RPMI8226 (cell line): ENCODE measurements at places on chromosomes 12 and 14.
A peak's percentile ranks its signal among the peaks of the same experiment; 100 is the strongest.

- DNase-seq, result no peak
Observed at GRCh38 chr12:95173392-95174251, 43.6 kb downstream of the FGD6 start.

DNA sequence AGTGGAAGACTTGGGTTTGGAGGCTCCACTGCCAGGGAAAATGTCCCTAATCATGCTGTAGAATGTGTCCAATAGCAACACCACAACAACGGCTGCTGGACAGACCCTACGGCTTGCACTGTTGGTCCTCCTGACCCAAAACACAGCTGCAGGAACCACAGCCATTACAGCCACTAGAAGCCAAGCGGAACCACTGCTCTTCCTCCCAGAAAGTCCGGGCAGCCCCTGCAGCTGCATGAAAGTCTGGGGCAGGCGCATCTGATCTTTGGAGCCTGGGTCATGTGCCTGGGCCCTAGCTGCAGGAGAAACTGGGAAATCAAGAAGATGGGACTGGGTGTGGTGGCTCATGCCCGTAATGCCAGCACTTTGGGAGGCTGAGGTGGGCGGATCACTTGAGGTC is 124.7 kb upstream of the METAP2 start:
- no peak for DNase-seq

DNA sequence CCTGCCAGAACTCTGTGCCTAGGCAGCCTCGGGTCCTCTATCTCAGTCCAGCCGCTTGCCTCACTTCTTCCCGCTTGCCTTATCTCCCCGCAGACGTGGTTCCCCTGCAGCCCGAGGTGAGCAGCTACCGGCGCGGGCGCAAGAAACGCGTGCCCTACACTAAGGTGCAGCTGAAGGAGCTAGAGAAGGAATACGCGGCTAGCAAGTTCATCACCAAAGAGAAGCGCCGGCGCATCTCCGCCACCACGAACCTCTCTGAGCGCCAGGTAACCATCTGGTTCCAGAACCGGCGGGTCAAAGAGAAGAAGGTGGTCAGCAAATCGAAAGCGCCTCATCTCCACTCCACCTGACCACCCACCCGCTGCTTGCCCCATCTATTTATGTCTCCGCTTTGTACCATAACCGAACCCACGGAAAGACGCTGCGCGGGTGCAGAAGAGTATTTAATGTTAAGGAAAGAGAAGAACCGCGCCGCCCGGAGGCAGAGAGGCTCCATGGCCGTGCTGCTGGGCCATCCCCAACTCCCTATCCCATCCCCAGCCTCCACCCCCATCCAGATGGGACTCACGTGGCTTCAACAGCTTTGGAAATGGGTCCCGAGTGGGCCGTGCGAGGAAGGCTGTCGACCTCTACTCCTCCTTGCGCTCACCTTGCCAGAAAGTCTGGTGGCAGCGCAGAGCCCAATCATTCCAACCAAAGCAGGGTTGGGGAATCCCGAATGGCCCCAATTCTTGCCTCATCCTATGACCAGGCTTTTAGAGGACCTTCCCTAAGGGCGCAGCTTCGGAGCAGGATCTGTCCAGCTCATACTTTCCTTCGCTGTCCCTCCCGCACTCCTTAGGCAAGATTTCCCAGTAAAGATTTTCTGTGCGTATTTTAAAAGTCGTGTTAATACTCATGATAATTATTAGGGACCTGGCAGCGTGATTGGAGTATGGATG is 6.5 kb downstream of the HOXC13 start:
- no peak for DNase-seq

- no peak for DNase-seq
Observed at GRCh38 chr14:66247662-66248193, 238.4 kb upstream of the CCDC196 start.

GRCh38 chr12:113891739-113892520 is 74.2 kb downstream of the RBM19 start:
- DNase-seq, result no peak

GRCh38 chr12:65620046-65620445 is 204.2 kb upstream of the HMGA2 start:
- DNase-seq, result no peak

GRCh38 chr14:94473666-94474410 is 2.2 kb downstream of the SERPINA9 start:
- DNase-seq, result no peak

- DNase-seq, result no peak
Observed at GRCh38 chr14:59175404-59175803, 13.1 kb upstream of the DAAM1 start.

- no peak for DNase-seq
Observed at GRCh38 chr12:89492883-89493282, 31.7 kb downstream of the GALNT4 start.

DNA sequence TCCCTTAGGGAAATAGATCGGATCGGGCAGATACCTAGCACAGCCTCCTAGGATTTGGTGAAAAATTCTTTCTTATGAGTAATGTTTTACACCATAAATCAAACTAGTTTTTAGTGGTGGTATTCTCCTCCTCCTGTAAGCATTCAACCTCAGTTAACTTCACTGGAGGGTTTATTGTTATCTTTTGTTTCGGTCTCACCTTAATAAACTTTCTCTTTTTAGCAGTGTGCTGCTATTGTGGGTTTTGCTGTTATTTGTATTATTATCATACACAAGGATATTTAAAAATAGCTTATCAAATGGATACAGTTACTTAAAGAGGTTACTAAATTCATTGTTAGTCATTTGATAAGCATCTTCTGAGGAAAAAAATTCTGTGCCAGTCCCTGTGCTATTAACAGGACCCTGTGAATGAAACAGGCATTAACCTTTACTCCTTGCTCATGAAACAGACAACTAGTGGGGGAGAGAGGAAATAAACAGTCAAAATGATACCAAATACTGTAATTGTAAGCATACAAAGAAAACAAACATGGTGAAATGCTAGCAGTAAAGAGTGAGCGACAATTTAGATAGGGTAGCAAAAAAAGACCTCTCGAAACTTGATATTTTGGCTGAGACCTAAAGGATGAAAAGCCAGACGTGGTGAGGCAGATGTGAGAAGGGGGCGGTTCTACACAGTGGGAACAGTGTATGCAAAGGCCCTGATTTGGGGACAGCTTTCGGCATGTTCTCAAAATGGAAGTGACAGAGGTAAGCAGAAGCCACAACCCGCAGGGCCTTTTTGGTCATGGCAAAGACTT is 178.7 kb upstream of the SOX5 start:
- DNase-seq, result no peak

GRCh38 chr12:8907513-8907912 is 6.8 kb upstream of the PHC1 start:
- no peak for DNase-seq

- no peak for DNase-seq
Observed at GRCh38 chr12:1922075-1922709, 3.7 kb upstream of the CACNA2D4 start.

DNA sequence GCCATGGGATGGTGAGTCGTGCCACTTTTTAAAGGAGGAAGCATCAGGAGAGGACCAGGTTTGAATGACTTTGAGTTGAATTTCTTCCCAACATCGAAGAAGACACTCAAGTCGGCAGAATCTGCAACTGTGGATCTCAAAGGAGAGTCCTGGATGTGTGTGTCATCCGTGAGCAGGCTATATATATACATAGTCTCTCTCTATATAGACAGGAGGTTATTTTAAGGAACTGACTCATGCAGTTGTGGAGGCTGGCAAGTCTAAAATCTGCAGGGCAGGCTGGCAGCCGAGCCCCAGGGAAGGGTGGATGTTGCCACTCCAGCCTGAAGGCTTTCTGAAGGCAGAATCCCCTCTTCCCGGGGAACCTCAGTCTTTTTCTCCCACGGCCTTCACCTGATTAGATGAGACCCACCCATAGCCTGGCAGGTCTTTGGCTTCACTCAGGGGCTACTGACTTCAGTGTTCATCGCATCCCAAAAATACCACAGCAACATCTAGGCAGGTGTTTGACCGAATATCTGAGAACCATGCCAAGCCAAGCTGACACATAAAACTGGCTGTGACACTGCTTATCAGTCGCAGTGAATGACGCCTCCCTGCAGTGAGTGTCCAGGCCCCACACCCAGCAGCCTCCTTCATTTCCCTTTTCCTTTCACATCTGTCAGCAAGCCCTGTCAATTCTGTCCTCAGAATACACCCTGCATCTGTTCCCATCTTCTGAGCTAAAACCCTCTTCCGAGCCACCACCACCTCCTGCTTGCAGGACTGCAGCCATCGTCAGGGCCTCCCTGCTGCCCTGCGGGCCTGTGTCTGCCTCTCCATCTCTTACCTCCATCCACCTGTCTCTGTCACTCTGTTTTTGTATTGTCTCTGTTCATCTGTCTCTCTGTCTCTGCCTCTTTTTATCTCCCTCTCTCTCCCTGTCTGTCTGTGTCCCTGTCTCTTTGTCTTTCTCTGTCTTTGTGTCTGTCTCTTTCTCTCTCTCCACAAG is 54.0 kb downstream of the ZNF664 start:
- DNase-seq, result peak; percentile 46

GRCh38 chr12:26791301-26791791 is 41.6 kb downstream of the ITPR2 start:
- DNase-seq, result peak; percentile 21

- no peak for DNase-seq
Observed at GRCh38 chr12:93279565-93280412, 97.9 kb upstream of the NUDT4 start.
